ENCODE measurements at places on chromosomes 2 and 18. TPM values are rescaled to one million over a fixed set of nuclear protein-coding genes. Genes with fewer than 3 reads are reported as not detected.

GRCh38 chr18:27577265-27577664 lies 392.2 kb upstream of the CHST9 start:
- no peak for DNase-seq

Gene PROC
- 0.64 TPM for total RNA-seq

Gene OTOS
- total RNA-seq, result not detected

- DNase-seq, result no peak
Measured at GRCh38 chr2:236847023-236847422, 238.7 kb upstream of the COPS8 start.

Gene FBXO15
- 0.71 TPM for total RNA-seq

- DNase-seq, result peak; percentile 40
Measured at GRCh38 chr2:163465440-163465839, 270.4 kb downstream of the FIGN start.

- DNase-seq, result no peak
Measured at GRCh38 chr18:46176001-46176400, 71.8 kb downstream of the HAUS1 start.

Gene EFR3B
- total RNA-seq, result 0.02 TPM

- DNase-seq, result peak; percentile 33
Measured at GRCh38 chr18:55031979-55032378, 72.7 kb upstream of the CCDC68 start.

- DNase-seq, result no peak
Measured at GRCh38 chr2:113088213-113088992, 20.6 kb downstream of the IL1F10 start.

Gene SEMA4F
- total RNA-seq, result 7.6 TPM

GRCh38 chr2:232493701-232494474 lies 6.3 kb upstream of the ECEL1 start:
- no peak for DNase-seq

DNA sequence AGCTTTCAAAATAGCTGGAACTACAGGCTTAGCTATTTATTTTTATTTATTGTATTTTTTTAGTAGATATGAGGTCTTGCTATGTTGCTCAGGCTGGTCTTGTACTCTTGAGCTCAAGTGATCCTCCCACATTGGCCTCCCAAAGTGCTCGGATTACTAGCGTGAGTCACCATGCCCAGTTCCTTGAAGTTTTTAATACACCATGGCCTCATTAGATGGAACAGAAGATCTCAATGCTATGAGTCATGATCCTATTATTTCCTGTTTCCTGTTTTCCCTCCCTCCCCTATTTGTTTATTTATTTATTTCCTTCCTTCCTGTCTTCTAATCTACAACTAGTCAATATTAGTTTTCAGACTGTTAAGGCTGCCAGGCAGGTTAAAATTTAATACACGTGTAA lies 309.0 kb downstream of the CMPK2 start:
- DNase-seq, result peak; percentile 5

Gene COLEC11
- 0.10 TPM for total RNA-seq

Gene KYNU
- 11.3 TPM for total RNA-seq

- DNase-seq, result no peak
Measured at GRCh38 chr2:150327564-150328489, 159.6 kb downstream of the RND3 start.

DNA sequence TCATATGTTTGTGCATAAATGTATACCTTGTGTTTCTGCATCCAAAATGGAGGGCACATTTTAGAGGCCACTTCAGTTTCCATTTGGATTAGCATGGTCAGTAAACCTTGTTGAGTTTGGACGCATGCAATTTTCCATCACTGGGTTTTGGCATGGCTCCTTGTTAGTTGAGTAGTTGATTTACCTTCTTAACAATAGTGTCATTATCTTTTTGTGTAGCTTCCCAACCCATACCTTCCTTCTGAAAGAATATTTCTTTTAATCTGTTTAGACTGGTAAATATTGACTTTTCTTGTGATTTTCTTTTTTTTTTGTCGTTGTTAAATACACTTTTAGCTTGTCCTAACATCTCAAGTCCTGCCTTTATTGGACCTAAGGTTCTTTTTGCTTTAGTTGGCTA lies 15.5 kb downstream of the RPIA start:
- no peak for DNase-seq

Gene RAB17
- total RNA-seq, result 0.30 TPM

Gene CELF4
- total RNA-seq, result not detected

- DNase-seq, result no peak
Measured at GRCh38 chr2:231549446-231550239, 19.4 kb upstream of the NMUR1 start.

- no peak for DNase-seq
Measured at GRCh38 chr2:229530434-229530833, 183.9 kb downstream of the DNER start.

DNA sequence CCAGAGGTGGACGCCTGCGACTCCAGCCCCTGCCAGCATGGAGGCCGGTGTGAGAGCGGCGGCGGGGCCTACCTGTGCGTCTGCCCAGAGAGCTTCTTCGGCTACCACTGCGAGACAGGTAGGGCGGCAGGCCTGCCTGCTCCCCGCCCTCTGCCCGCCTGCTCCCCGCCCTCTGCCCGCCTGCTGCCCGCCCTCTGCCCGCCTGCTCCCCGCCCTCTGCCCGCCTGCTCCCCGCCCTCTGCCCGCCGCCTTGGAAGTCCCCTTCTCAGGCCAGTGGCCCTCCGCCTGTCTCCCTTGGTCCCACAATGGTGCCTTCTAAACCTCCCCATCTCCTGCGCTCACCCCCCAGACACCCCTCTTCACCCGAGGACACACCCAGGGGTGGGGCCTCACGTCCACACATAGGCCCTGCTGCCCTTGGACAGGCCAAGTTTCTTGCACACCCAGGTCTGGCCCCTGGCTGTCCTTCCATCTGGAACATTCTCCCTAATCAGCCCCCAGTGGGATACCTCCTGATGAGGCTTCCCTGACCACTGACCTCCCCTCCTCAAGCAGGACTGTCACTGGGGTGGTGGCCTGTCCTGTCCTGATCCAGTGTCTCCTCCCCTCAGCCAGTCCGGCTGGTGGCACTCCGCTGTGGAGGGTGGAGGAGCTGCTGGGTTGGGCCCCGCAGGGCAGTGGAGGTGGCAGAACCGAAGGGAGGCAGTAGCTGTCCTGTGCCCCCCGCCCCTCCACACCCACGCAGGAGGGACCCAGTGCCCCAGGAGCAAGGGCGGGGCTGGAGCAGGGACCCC lies 37.9 kb downstream of the MTERF4 start:
- DNase-seq, result no peak

Gene GPR148
- not detected for total RNA-seq

DNA sequence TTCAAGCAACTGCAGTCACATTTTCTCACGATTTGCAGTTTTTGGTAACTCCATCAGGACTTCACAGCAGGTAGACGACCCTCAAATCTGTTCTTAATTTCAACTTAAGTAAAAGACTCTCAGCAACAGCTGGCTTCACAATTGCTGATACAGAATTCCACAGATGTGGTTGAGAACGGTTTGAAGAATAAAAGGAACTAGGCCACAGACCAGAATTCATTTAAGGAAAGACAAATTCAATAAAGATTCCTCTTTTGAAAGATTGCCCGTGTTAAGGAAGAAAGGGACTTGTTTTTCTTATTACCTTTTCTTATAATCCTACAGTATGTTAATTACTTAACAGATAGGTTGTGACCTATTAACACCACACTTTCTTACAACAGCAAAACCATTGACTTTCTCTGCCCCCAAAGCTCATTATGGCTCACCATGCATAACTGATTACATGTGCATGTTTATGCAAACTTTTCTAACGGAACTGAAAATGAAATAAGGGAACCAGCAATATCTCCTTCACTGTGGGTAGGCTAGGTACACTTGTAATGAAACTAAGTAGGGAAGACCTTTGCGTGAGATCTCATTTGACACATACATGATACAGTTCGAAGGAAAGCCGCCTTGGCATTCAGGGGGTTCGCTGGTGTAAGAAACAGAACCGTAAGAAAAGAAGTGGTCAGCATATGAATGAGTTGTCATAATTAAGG lies 4.7 kb upstream of the ZNF516 start:
- DNase-seq, result no peak

DNA sequence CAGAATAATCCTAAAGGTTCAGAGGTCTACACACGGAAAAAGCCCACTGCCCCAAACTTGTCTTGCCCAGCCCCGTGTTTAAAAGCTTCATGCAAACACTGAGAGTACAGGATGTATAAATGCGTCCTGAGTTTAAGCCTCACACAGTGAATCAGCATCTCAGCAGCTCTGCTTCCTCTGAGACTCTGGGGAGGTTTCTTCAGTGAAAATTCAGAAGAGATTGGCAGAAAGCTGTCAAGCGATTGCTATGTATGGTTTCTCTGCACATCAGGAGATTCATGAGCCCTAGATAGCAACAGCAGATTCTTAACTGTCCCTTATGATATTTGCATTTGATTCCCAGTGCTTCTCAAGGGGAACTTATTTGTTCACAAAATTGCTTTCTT lies 27.1 kb downstream of the CRACDL start:
- no peak for DNase-seq

Gene DAW1
- total RNA-seq, result 0.30 TPM

Data from M059J (cell line).